ENCODE measurements at places on chromosomes 13 and 19. TPM values are rescaled to one million over a fixed set of nuclear protein-coding genes. Genes with fewer than 3 reads are reported as not detected.

DNA sequence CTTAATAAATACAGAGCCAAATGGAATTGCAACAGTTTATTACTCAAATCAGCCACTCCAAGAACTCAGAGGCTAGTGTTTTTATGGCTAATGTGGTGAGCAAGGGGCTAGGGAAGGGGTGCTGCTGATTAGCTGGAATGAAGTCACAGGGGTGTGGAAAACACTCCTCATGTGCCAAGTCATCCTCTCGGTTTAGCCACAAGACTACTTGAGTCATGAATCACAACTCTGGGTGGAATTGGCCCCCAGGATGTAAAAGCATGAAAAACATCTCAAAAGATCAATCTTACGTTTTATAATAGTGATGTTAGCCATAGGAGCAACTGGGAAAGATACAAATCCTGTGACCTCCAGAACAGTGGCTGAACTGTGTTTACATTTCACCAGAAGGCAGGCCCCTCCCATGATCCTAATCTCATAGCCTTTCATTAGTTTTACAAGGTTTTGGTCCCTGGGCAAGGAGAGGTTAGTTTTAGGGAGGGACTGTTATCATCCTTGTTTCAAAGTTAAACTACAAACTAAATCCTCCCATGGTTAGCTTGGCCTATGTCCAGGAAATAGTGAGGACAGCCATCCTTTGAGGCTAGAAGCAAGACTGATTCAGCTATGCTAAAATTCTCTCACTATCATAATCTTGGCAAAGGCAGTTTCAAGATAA, 2020.1 kb upstream of the PCDH20 start:
- no peak overlapping the region for H3K27ac ChIP-seq
- H3K4me3 ChIP-seq, result no peak overlapping the region
- no peaks in the 10 kb centered on the region for H3K36me3 ChIP-seq

DNA sequence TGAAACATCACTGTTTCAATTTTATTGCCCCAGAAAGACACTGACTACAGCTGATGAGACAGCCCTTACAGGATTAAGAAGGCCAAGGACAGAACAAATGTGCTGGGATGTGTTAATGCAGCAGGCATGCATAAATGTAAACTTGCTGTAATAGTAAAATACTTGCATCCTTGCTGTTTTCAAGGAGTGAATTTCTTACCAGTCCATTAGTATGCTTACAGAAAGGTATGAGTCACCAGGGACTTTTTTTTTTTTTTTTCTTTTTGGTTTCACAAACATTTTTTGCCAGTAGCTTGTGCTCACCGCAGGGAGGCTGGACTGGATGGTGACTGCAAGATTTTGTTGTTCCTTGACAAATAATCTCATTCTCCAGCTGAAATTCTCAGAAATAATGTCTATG, 55.1 kb downstream of the GPR180 start:
- H3K27me3 ChIP-seq, result no peaks in the 10 kb centered on the region
- H3K4me3 ChIP-seq, result no peak overlapping the region
- H3K27ac ChIP-seq, result no peak overlapping the region
- DNase-seq, result peak; percentile 6
- no peaks in the 10 kb centered on the region for H3K36me3 ChIP-seq

Gene ALKBH7
- total RNA-seq, result 47.4 TPM

Gene CNN1
- 570 TPM for total RNA-seq

- H3K4me1 ChIP-seq, result no peaks in the 10 kb centered on the region
- H3K4me3 ChIP-seq, result no peak overlapping the region
- H3K27ac ChIP-seq, result no peak overlapping the region
Measured at GRCh38 chr13:26133286-26133685, 81.5 kb upstream of the SHISA2 start.
